ENCODE measurements at places on chromosomes 16 and 17.

- DNase-seq = no peak
These were observed 216.1 kb upstream of the PMFBP1 start for GRCh38 chr16:72388007-72388406.

DNA sequence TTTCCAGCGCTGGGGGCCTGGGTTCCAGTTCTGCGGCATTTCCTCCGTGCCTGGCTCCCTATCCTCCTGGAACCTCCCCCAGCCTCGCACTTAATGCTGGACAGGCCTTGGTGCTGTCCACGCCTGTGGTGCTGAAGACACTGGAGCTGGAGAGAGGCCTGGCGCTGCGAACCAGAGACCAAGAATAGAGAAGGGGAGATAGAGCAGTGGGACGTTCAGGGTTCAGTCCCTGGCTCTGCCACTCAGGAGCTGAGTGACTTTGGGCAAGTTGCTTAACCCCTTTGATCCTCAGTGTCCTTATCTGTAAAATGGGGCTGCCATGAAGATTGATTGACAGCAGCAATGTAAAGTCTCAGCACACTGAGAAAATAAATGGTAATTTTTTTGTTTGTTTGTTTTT lies 11.9 kb downstream of the SBK1 start:
- DNase-seq = no peak

- DNase-seq = no peak
These were observed 6.2 kb downstream of the SBK1 start for GRCh38 chr16:28298511-28298878.

DNA sequence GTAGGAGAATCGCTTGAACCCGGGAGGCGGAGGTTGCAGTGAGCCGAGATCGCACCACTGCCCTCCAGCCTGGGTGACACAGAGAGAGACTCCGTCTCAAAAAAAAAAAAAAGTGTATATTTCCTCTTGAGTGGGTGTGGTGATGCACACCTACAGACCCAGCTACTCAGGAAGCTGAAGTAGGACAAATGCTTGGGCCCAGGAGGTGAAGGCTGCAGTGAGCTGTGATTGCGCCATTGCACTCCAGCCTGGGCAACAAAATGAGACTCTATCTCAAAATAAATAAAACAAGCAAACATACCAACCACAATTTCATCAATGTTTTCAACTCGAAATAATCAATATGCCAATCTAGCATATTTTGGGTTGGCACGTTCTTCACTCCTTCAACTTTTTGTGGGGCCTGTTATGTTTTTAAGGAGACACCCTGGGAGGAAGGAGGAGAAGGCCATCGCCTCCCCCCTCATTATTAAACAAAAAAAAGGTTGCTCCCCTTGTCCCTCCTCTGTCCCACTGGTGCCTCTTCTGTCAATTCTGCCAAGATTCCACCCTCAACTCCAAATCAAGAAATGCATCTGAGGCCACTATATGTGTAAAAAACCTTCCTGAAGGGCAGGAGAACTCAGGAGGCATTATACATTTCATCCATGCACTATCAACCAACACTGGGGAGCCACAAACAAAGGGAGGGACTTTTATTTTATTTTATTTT lies 52.4 kb upstream of the ATF7IP2 start:
- DNase-seq = no peak

DNA sequence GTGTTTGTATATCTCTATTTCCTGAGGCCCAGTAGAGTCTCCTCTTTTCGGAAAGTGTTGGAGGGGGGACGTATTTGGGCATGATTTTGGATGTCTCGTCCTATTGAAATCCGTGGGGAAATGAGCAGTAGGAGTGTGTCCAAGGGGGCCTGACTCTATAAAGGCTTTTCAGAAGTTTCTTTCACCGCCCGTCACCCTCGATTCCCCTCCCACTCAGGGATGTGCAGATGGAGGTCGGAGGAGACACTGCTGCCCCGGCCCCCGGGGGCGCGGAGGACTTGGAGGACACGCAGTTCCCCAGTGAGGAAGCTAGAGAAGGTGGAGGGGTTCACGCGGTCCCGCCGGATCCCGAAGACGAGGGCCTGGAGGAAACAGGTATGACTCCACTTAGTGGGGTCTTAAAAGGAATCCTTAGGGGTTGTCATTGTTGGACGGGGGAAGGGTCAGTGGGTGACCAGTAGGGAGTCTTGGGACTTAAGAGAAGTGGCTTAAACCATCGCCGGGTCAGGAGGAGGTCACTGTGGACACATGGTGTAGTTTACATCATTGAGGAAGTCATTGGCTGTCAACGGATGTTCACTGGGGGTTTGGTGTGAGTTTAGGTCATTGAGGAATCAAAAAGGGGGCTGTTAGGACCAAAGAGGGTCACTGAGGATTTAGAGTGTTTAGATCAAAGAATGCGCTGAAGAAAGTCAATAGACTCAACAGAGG lies 424 bp downstream of the MON1B start:
- DNase-seq = peak; percentile 31

Data from activated B cell treated with CpG ODN at 0.5 μM for 24 hours (primary cell).